ENCODE measurements at places on chromosomes 4 and X.

DNA sequence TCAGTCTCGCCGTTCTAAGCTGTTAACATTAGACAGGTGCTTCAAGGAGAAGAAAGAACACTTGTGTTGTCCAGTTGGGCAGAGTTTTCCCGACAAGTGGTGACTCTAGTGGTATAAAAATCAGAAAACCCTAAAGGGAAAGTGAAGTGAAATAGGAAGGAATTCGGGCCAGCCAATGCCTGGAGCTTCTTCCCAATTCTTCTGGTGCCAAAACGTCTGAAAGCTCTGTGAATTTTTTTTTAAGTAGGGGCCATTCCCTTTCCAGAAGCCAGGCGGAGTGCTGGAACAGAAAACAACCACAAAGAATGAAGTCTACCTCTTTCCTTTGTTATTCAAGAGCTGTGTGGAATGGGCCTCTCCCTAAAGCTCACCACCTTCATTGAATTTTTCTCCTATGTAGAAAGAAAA lies 43.1 kb upstream of the PPARGC1A start:
- no peak for DNase-seq

GRCh38 chrX:34288782-34289181 lies 156.7 kb upstream of the FAM47A start:
- no peak for DNase-seq

- no peak for DNase-seq
Measured at GRCh38 chr4:141238186-141238585, 17.5 kb downstream of the ZNF330 start.

- DNase-seq, result no peak
Measured at GRCh38 chr4:8736090-8736825, 135.4 kb downstream of the HMX1 start.

DNA sequence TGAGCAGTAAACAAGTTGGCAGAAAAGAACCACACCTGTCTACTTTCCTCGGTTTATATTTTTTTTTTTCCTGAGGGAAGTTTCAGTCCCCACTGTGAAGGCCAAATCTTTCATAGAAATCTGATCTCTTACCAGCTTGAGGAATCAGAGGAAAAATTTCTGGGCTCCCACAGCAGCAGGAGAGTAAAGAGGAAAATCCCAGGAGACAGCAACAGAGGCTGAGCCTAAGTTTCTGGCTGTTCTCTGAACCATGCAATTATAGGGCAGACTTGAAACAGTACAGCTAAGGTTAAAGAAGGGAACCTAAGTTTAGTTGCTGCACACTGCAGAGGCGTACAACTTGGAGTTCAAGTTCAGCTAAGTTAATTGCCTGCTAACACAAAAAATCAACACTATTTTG lies 1090.9 kb upstream of the INTU start:
- no peak for DNase-seq

DNA sequence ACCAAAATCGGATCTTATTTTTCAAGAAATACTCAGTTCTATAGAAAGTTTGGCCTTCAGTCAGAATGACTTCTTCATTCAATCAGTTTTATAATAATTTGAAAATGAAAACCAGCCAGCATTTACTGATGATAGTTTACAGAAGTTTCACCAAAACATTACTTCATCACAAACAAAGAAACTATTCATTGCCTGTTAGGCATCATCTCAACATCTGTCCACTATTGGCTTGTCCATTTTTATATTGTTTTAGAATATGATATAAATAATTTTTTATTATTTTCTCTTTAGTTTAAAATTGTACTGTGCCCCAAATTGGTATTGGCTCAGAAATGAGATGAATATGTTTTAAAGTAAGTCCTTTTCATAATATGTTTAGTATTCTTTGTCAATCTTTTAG lies 38.4 kb downstream of the FAT4 start:
- DNase-seq, result no peak

GRCh38 chr4:140330311-140330900 lies 43.0 kb upstream of the SCOC start:
- DNase-seq, result peak; percentile 24

DNA sequence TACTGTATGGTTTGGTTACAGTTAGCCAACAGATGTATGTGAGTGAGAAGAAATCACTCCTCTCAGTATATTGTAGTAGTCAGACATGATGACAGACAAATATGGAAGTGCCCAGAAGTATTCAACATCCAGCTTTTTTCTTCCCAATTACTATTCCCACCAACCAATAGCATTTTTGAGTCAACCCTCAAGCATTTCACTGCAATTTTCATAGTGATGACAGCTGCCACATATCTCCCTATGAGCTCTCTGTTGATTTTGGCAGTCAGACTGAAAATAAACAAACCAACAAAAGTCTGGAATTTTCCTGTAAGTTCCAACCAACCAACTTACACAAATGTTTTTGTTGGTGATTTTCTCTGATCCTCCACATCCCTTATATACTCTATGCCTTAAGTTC lies 8.2 kb upstream of the TRAM1L1 start:
- no peak for DNase-seq

GRCh38 chr4:26732356-26732755 lies 128.3 kb upstream of the STIM2 start:
- no peak for DNase-seq

- no peak for DNase-seq
Measured at GRCh38 chrX:114712466-114712865, 128.6 kb downstream of the HTR2C start.

All from NCI-H510A treated with DMSO at 0.1 percent for 48 hours (cell line).